ENCODE measurements at places on chromosomes 6 and 20.

DNA sequence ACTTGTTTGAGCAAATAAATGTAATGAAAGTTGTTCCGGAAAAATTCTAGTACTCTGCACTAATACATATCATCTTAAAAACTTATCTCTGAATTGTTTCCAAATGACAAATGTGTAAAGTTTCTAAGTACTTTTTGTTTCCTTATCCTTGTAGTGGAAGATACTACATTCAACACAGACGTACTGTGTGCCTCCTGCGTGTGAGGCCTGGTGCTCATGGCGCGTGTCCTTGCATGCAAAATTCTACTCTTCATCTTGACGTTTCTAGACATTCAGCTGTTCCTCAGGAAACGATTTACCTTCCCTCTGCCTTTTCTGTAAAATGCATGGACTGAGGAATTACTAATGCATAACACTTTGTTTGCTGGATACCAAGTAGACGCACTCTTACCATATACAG, 11.5 kb downstream of the DLL1 start:
- no peak for DNase-seq

DNA sequence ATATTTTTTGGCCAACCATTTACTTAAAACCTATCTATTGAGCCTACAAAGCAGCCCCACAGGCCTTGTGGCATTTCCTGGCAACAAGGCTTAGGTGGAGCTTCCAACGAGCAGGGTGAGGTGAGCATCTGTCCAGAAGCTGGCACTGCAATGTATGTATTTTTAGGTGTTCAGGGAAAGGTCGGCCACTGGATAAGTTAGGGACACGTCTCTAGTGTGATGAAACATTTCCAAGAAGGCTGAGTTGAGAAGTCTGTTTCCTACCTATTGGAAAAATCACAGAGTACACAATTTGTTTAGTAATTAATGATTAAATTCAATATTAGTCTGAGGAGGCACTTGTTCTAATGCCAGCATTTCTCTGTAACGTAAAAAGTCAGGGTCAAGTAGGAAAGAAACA, 17.8 kb upstream of the RCAN2 start:
- no peak for DNase-seq

DNA sequence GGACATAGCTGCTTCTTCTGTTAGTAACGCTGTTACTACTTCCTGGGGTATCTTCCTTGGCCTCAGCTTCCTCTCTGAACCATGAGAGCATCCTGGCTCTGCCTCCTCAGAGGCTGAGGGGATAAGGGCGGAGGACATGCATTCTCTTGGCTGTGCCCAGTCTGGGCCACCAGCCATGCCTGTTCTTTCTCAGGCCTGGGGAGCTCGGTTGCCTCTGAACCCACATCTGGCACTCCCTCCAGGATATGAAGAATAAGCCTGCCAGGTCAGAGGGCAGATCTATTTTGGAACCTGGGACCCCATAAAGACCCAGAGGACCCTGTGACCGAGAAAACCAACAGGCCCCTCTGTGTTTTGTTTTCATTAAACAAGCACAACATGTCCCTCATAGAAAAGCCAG, 6.6 kb upstream of the ANGPT4 start:
- no peak for DNase-seq

- DNase-seq: no peak
Observed at GRCh38 chr20:63230800-63231268, 4.9 kb upstream of the BIRC7 start.

DNA sequence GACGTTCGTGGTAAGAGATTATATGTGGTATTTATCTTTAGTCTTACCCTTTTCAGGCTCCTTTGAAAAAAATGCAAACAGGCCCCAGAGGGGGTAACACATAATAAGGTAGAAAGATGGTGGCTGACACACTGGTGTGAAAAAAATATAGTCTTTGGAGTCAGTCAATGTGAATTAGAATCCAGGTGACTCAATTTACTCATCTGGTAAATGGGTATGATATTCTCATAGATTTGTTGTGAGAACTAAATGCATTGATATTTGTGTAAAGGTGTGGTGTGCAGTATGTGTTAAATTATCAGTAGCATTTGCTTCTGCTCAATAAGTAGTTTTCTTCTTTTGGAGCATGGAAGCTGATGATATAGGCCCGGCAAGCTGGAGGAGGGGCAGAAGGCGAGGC, 25.7 kb downstream of the CD83 start:
- no peak for DNase-seq

GRCh38 chr6:31450751-31451150, 47.2 kb upstream of the MICB start:
- DNase-seq: no peak

DNA sequence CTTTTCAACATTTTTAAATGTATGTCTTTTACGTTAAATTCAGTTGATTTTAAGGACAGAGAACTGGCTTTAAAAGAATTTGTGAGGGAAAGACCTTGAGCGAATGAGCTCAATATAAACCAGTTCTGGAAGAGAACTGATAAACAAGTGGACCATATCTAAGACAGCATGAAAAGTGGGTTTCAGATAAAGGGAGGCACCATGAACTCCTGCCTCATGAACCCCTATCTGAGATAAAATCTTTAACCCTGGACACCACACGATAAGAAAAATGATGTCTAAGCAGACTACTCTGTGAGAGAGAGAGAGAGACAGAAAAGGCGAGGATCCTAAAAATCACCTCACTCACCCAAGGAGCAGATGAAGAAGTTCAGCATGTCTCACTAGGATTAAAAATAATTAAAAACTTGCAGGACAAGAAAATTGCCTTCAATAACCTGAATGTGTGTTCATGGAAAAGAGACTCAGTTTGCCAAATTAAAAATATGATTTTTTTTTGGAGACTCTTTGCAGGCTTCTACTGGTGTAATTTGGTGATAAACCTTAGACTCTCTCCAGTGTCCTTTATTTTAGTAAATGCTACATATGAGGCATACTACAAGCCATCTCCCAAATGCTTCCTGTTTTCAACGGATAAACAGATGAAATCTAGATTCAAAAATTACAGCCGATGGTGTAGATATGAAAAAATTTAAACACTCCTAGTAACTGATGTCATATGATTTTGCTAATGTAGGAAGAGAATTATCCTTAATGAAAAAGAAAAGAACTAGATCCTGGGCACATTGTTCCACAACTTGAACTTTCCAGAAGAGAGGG, 299.5 kb downstream of the ADGB start:
- no peak for DNase-seq

DNA sequence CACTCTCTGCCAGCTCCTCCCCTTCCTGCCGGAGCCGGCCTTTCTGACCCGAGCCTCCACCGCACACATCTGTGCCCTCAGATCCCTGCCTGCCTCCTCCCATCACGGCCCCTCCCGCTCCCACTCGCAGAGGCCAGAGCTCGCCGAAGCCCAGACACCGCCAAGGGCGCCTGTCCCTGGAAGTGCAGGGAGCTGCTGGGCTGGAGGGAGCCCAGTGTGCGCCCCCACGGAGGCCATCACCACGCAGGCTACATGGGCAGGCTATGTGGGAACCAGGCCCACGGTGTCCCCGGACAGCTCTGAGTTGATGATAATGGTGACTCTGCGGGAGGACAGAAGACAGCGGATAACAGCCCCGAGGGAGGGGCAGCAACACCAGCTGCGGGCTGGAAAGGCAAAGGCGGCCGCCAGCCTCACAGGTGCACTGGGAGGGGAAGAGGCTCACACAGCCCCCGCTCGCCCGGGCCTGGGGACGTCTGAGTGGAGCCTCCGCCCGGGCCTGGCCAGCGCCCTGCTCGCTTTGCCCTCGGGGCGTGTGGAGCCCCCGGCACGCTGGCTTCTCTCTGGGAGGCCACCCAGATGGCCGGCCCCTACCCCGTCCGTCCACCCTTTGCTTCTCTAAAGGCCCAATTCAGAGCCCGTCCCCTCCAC, 154.9 kb downstream of the DLL1 start:
- no peak for DNase-seq

DNA sequence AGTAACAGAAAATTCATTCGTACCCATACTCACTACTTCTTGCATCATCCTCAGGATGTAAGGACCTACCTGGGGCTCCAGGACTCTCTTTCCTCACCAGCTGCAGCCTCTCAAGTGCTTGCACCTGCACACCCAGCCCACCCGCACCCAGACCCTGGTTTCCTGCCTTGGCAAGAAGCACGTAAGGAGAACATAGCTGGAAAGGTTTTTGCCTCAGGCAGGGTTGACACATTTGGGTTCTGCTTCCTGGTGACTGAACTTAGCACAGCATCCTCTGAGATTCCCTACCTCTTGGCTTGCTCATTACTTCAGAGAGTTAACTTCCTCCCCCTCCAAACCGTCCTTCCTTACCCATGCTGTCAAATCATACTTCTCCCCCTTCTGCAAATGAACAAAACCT, 556.9 kb downstream of the CD83 start:
- DNase-seq: no peak

DNA sequence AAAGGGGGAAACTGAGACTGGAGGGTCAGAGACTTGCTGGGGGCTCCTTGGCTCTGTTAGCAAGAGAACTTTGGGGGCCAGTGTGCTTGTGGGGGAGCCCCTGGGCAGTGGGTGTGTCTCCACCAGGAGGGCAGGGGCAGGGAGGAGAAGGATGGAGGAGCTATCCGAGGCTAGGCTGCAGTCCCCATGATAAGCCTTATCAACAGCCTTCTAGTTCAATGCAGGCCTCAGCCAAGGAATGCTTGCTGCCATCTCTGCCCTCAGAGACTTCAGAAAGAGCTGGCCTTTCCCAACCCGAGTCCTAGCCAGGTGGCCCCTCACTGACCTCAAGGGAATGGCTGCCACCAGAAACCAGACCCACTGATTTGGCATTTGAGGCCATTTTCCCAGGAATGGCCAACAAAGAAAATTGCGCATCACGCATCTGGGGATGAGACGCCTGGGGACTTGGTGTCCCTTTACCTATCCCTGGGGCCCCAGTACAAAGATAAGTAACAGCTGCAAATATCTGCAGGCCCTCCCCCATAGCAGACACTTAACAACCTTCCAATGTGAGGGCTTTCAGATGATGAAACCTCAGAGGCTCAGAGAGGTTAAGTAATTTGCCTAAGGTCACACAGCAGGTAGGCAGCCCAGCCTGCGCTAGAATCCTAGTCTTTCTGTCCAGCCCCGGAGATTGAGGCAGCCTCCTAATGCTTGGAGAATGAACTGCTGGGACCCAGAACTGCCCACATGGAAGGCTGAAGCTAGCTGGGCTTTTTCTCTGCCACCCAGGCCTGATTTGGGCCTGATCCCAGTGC, 4.9 kb downstream of the TGM2 start:
- no peak for DNase-seq

- no peak for DNase-seq
Observed at GRCh38 chr6:112760831-112761230, 413.7 kb downstream of the RFPL4B start.

DNA sequence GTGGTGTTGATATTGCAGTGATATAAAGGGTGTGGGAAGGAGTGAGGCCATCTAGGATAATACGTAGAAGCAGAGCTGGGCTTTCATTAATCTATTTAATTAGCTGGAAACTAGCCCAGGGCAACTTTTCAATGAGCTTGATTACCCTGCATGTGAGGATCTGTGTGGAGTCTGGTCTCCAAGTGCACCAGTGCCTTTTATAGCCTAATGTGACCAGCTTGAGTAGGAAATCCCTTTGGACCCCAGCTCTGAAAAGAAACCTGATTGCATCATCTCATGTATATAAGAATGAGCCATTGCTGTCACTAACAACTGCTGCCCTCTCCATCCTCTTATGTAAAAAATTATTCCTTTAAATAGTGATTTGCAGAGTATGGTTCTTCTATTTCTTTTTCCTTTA, 72.6 kb downstream of the CD109 start:
- no peak for DNase-seq

GRCh38 chr6:36686668-36687513, 8.4 kb downstream of the CDKN1A start:
- DNase-seq: no peak

DNA sequence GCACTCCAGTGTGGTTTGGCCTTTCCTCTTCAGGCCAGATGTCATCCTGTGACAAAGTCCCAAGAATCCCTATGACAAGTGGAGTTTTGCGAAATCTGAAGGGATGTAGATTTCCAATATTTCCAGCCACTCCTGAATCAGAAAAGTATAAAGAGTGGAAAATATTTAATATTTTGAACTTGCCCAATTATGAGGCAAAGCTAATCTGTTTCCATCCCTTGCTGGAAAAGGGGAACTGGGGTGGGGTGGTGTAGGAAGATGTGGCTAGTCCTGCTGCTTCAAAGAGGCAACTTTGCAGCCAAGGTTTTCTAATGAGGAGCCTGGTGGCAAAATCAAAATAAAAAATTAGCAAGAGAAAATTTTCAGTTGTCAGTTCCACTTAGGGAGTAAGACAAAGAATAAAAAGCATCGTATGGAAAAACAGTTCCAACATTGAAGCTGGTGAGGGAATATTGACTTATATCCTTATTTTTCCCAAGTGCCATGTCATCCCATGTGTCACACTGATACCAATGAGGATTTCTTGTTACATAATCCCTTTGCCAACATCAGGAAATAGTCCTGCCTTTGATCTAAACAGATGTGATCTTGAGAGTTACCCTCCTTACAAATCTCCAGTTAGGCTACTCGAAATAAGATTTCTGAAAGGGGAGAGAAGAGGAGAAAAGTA, 480.0 kb upstream of the JARID2 start:
- no peak for DNase-seq

DNA sequence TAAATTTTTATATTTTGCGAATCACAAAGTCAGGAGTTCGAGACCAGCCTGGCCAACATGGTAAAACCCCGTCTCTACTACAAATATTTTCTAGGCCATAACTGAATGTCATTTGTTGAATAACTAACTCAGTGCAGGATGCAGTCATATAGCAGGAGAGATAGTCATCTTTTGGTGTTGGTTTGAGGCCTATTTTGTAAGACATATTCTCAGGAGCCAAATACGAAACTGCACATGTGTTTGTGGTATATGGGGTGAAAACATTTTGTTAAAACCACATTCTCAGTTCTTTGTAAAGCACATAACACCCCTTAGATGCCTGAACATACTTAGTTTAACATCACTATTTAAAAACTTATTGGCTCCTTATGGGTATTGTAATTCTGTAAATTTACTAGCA, 4.7 kb upstream of the ENPP5 start:
- no peak for DNase-seq

DNA sequence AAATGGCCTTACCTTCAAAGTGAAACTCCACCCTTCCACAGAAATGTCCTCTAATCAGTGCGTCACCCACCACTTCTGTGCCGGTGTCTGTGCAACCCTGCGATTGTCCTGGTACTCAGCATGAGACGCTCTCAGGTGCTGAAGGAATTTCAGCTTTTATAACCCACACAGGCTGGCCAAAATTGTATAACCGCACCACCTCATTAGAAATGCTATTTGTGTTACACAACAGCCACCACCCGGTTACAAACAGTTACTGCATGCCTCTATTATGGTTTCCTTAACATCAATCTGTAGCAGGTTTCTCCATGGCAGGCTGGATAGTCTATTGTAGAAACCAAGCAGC, 51.5 kb downstream of the SLC23A2 start:
- no peak for DNase-seq

All from T-helper 17 cell (primary cell).